Hippocampal formation (tissue), 2 donors: ENCODE measurements at places on chromosomes 16 and 17.

GRCh38 chr16:84988328-84989080 lies 22.8 kb downstream of the ZDHHC7 start:
- DNase-seq: no peak

- no peak for DNase-seq
Measured at GRCh38 chr17:8941520-8941919, 24.0 kb downstream of the PIK3R5 start.

GRCh38 chr17:78367193-78367592 lies 7.3 kb upstream of the SOCS3 start:
- no peak for DNase-seq

- DNase-seq: no peak
Measured at GRCh38 chr16:54351171-54351570, 64.6 kb upstream of the IRX3 start.

GRCh38 chr17:30519166-30519565 lies 42.0 kb downstream of the GOSR1 start:
- DNase-seq: no peak

GRCh38 chr16:49700251-49701064 lies 155.5 kb downstream of the ZNF423 start:
- no peak for DNase-seq

DNA sequence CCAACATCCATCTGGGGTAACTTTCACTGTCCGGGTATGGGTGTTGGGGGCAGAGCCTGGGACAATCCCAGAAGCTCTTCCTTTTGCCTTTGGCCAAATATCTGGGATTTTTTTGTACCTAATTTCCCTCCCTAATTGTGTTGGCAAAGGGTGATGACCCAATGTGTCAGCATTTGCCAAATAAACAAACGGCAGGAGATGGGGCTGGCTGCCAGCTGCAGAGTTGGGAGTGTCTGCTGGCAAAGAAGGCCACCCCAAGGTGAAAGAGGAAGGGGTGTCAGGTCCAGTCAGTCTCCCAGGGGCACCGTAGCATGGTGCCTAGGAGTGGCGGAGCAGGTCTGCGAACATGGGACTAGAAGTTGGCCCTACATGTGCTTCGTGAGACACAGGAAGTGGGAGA lies 73.0 kb downstream of the SLC6A2 start:
- DNase-seq: no peak

DNA sequence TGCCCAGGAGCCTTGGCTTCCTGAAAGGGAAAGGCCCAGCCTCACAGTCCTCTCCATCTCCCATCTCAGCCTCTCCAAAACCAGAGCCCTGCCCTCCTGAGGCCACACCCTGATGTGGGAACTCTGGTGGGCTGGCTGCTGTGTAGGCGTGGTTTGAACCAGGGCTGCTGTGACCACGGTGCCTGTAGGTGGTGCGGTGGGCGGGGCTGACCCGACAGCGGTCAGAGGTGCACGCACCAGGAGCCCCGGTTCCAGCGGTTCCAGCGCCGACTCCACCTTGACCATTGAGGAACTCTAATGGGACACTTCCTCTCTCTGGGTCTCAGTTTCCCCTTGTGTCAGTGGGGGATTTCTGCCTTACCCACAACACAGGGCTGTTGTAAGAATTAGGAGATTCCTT lies 2.4 kb downstream of the RAP1GAP2 start:
- no peak for DNase-seq

- DNase-seq: no peak
Measured at GRCh38 chr17:45847101-45847500, 2.4 kb downstream of the SPPL2C start.

GRCh38 chr16:57760357-57761160 lies 25.0 kb downstream of the KATNB1 start:
- DNase-seq: no peak

GRCh38 chr17:76575570-76575969 lies 10.1 kb downstream of the ST6GALNAC2 start:
- no peak for DNase-seq

- DNase-seq: peak; percentile 24
Measured at GRCh38 chr17:8922451-8922850, 43.1 kb downstream of the PIK3R5 start.

- DNase-seq: no peak
Measured at GRCh38 chr17:78759203-78759968, 22.7 kb downstream of the CYTH1 start.

DNA sequence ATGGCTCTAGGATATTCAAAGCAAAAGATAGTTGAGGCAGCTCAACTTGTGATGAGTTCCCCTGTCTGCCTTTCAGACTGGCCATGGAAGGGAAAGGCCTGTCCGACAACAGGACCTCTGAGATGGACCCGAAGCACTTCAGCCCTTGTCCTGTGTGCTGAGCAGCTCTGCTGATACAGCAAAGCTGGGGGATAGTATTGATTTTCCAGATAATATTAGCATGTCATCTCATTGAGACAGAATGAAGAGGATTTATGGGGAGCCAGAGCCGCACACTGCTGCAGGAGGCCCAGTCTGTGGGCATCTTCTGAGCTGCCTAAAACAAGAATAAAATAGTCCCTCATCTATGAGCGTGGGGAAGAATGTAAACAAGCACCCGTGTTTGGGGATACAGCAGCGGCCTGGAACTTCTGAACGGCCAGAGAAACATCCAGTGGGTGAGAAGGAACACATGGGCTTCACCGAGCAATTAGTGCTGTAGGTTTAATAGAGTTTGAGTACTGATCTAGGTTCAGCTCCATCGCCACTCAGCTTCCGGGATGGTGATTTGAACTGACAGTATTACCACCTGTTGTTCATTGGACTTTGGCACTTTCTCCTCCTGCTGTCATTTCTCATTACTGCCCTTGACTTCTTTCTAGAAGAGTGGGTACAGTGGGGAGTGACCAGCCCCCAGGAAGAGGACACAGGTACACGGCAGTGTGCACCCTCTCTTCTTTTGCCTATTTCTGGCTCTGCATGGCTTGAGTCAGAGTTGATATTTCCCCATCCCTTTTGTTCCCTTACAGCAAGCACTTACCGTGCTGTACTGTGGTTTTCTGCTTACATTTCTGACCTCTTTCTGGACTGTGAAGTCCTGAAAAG lies 96.5 kb upstream of the TBX2 start:
- no peak for DNase-seq

DNA sequence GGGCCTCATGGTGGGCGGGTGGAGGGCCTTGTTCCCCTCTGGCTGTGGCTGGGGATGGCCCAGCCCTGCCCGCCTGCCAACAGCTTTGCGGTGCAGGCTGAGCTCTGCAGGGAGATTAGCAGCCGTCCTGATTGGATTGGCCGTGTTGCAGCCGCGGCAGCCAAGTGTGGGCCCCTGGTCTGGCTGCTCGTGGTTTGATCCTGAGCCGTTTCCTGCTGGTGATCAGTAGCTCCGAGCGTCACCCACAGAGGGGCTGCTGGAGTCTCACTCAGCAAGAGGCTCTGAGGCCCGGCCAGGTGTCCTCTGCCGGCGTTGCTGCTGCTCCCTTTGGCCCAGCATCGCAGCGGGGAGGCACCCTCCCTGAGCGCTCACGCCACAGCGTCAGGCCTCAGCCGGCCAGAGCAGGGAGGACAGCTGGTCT lies 32.5 kb downstream of the BAIAP2 start:
- DNase-seq: no peak

DNA sequence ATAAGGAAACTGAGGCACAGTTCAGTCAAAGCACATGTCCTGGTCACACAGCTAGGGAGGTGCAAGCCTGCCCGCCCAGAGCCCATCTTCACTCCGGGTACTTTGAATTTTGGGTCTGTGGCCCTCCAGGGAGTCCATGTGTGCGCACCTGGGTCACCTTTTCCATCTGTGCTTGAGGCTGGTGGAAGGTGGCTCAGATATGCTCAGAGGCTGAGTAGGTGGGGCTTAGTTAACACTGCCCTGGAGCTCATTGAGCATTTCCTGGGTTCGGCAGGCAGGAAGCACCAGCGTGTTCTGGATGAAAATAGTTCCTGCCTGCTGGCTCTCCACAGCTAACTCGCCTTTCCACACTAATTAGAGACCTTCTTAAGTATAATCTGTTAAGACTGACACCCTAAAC lies 19.2 kb downstream of the FAM234A start:
- DNase-seq: no peak

DNA sequence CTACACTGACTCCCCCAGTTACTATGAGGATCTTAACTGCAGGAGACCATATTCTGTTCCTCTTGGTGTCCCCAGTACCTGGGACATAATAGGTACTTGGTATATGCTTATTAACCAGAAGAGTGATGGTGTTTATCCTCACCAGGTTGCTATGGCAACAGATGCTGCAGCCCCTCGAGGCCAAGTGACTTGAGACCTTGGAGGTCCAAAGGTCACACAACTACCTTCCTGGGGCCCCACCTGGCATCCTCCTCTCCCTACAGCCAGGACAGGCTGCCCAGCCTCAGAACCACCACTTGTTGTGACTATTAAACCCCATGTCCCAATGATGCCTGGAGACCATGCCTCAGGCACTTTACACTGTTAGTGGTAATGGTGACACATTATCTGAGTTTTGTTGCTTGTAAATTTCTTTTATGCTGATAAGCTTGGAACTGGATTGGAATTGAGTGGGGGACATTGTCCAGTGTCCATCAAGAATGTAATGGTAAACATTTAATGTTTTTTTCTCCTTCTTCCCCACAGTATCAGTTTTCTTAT lies 189.4 kb downstream of the CCDC182 start:
- no peak for DNase-seq

- DNase-seq: no peak
Measured at GRCh38 chr16:86718118-86718517, 139.8 kb downstream of the FOXL1 start.

DNA sequence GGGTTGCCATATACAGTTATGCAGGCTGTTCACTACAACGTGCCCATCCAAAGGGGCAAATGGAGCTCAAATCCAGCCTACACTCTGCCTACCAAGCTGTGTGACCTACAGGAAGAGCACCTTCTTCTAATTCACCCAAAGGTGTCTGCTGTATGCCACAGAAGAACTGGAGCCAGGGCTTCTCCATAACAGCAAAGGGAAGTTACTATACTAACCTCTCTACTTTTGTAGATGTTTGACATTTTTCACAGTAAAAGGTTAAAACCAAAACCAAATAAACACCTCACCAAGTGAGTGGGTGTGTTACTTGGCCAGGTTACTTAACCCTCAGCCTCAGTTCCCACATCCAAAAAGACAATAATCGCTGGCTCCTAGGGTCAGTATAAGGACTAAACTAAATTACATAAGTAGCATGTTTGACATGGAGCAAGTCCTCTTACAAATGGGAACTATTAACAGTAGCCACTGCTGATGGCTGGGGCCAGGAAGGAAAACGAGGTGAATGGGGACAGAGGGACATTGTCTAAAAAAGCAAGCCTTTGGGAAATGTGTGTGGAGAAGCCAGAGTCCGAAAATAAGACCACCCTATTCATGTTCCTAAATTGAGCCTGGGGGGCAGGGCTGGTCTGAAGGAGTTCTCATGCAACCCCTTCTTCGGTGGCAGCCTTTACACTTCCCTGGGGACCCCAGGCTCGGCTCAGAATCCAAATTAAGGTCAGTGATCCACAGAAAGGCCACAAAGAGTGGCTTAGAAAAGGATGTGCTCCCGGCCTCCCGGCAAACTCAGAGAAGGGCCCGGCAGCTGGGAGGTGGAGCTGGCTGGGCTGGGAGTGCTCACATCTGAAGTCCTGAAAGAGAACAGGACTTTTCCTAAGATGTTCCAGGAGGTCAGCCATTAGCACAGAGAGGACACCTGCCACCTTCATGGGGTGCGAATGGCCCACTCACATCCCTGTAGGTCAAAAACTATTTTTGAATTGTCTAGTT lies 13.5 kb downstream of the CUEDC1 start:
- no peak for DNase-seq

DNA sequence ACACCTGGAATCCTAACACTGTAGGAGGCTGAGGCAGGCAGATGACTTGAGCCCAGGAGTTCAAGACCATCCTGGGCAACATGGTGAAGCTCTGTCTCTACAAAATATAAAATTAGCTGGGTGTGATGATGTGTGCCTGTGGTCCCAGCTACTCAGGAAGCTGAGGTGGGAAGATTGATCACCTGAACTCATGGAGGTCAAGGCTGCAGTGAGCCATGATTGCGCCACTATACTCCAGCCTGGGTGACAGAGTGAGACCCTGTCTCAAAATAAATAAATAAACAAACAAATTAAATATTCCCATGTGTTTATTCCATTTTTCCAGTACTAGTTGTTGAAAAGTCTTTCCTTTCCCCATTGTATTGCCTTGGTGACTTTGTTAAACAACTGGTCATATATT lies 74.8 kb upstream of the DNAH17 start:
- DNase-seq: no peak

DNA sequence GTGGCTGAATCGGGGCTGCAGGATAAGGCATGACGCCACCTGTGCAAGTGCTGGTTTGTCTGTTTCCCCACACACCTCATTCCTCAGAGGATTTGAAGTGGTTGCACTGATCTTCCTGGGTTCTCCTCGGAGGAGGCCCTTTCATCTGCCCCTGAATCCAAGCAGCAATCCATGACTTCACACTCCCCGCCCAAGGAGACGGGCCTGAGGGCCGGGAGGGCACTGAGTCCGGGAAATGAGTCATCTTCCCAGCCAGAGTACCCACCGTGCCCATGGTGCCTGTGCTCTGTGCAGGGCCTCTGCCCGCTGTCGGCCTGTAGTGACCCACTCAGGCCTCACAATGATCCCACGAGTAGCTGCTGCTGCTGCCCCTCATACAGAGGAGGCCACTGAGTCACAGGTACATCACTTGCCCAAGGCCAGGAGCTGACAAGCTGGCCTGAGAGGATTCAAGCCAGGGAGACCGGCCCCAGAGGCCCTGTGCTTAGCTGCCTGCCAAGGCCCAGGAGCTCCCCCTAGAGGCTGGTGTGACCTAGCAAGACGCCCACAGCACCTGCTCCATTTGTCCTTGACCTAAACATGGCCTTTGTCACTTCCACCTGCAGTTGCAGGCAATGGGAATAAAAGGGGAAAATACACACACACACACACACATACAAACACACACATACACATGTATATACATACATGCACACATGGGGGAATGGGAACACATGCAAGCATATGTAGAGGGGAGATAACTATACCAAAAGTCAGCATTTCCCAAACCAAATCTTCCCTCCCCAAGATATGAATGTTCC lies 240.0 kb downstream of the C16orf95 start:
- no peak for DNase-seq

DNA sequence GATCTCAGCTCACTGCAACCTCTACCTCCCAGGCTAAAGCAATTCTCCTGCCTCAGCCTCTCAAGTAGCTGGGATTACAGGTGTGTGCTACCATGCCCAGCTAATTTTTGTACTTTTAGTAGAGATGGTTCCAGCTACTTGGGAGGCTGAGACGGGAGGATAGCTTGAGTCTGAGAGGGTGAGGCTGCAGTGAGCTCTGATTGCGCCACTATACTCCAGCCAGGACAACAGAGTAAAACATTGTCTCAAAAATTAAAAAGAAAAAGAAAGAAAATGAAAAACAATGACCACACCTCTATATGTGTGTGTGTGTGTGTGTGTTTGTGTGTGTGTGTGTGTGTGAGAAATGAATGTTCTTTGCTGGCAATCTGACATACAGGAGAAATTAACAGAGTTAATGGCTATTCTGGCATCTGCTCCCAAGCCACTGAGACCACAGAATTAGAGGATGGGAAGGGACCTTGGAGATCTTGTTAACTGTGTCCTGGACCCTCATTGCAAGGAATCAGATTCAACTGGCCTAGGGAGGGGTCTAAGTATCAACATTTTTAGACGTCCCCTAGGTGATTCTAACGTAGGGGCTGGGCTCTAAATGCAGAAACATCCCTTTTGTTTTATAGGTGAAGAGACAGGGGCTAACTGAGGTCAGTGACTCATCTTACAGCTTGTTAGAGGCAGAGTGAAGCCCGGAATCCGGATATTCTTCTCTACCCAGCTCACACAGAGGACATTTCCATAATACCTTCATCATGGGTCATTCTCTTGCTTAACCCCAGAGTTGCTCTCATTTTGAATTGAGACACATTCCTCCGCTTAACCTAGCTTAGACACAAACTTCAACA lies 16.4 kb upstream of the MARCHF10 start:
- DNase-seq: no peak
